ENCODE measurements at places on chromosomes 4 and X.

DNA sequence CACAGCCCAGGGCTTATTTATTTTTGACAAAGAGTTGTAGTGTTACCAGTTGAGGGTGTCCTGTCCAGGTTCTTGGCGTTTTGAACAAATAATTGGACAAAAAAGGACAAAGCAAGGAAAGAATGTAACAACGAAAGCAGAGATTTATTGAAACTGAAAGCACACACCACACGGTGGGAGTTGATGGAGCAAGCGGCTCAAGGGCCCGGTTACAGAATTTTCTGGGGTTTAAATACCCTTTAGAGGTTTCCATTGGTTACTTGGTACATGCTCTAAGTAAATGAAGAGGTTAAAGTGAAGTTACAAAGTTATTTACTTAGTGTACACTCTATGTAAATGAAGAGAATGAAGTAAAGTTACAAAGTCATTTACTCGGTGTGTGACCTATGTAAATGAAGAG, 27.8 kb upstream of the OPHN1 start:
- no peak for DNase-seq

DNA sequence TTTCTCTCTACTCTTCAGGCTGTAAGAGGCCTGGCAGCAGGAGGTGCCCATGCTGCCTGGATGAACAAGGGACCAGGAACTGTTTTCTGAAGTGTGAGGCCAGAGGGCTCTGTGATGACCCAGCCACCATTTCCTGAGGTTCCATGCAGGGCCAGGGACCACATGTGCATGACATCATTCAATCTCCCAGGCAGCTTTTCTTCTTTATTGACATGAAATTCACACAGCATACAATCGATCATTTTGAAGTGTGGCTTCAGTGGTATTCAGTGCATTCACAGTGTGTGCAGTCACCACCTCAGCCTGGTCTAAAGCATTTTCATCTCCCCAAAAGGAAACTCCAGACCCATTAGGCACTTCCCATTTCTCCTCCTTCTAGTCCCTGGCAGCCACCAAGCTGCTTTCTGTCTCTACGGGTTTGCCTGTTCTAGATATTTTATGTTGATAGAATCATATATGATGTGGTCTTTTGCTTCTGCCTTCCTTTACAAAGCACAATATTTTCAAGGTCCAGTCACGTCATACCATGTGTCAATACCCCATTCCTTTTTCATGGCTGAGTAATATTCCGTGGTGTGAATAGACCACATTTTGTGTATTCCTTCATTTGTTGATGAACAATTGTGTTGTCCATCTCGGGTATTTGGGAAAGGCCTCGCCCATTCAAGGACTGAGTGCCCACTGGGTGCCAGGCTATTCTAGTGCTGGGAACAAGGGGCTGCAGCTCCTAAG, 93.1 kb downstream of the PSAPL1 start:
- DNase-seq = no peak

- no peak for DNase-seq
These were observed 672.9 kb downstream of the ADGRL3 start for GRCh38 chr4:61872983-61873382.

DNA sequence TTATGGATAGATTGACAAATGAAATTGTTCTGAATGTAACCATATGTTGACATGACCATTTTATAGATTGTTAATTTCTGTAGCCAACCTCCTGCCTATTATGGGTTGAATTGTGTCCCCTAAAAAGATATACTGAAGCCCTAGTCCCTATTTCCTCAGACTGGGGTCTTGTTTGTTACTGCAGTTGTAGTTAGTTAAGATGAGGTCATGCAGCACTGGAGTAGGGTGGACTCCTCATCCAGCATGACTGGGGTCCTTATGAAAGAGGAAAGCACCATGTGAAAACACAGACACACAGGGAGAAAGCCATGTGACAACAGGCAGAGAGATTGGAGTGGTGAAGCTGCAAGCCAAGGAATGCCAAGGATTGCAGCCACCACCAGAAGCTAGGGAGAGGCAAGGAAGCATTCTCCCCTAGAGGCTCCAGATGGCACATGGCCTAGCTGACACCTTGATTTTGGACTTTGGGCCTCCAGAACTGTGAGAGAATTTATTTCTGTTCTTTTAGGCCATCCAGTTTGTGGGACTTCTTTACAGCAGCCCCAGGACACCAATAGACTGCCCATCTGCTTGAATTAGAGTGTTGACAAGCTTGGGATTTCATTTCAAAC, 14.0 kb downstream of the MTM1 start:
- DNase-seq = no peak

DNA sequence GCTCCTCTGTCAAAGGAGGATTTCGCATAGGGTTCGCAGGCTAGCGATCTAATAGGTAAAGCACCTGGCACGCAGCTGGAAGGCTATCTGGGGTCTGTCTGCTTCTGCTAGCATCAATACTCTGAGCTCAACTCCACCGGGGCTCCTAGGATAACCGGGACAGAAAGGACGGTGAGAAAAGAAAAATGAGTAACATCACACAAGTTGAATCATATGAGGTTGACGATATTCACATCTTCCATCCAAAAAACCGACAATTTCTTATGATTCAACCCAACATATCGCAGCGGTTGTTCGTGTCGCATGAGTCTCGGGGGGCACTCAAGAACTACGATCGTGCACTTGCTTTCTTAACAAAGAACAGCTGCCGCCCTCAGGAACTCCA, 1.8 kb downstream of the PROM1 start:
- DNase-seq = no peak

GRCh38 chr4:17624821-17625220, 10.4 kb downstream of the MED28 start:
- no peak for DNase-seq

DNA sequence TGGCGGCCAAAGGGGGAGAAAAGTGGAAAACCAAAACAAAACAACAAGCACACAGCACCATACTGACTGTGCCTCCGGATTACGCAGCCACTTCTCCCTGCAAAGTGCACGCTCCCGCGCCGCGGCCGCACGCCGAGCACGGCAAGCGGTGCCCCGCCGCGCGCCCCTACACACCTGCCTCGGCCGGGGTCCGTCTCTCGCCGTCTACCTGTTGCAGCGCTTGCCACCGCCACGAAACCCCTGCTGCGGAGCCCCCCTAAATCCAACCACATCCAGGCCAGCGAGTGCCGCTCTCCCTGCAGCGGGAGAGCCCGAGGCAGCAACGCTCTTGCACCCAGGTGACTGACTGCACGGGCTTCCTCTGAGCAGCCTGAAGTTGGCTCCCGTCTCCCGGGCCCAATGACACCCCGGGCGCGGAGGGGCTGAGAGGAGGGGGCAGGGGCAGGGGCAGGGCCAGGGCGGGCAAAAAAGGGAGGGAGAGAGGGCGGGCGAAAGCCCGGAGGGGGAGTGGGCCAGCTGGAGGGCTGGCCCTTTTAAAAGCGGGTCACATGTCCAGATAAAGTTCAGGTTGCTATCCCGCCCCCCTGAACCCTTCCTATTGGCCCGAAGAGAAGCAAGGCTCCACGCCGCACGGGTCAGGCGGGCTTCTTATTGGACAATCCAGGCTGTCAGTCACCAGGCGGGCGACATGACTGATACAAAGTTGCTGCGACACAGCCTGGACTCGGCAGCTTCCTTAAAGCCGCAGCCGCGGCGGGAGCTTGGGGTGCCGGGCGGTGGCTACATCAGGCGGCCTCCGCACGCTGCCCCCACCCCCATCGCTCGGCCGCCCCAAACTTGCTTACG, at the start of gene NR3C2:
NR3C2 (minus strand) TSS at position 429 of the 846 bp plus-strand sequence.
- peak; percentile 84 for DNase-seq

DNA sequence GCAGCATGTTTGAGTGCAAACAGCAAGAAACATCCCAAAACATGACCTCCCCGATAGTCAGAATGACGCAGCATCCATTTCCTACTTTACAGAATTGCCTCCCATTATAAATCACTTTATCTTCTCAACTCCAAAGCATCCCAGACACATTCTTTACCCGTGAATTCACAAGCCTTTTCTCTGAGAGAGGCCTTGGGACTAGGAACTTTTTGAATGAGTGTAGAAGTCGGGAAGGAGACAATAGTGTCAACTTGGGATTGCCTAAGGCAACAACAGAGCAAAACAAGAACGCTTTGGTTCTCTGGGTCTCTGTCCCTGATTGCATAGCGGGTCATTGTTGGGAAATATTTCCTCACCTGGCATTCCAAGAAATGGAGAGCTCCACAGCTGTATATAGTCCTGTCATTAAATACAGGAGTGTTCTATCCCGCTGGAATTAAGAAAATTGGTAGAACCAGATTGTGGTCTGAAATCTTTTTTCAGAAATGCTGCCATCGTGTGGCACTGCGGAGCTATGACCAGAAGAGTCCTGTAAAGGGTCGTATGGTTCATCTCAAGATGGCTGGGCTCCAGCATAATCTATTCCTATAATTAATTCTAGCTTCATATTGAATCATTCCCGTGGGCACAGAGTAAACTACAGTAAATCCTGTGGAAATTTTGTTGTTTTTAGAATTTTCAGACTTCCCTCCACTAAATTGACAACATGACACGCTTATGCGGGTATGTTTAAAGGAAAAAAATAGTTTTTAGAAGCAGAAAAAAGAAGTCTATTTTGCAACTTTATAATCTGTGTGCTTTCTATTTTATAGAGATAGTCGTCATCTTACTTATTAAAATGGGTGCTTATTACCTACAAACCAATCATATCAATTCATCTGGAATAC, 2.0 kb upstream of the SPP1 start:
- no peak for DNase-seq

DNA sequence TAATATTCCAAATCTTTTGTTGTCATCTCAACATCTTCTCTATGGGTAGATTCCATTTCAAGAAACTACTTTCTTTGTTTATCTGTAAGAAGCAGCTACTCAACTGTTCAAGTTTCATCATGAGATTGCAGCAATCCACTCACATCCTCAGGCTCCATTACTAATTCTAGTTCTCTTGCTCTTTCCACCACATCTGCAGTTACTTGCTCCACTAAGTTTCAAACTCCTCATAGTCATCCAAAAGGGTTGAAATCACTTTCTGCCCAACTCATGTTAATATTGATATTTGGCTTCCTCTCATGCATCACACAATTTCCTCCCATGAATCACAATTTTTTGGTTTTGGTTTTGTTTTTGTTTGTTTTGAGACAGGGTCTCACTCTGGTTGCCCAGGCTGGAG, 35.7 kb downstream of the ADH5 start:
- no peak for DNase-seq

DNA sequence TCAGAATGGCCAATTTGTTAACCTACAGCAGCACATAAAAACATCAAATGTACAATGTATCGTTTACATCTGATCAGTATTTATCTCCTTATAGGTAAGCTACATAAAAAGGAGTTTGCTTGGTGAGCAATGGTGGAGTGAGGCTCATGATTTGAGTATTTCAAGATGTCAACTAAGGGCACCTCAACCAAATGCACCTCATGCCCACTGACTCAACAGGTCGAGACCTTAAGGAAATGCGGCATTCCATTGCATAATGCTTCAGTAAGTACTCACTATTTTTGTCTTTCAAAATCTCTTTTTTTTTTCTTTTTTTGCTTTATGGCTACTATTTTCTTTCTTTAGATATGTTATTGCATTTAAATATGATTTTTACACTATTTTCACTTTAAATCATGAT, 181.0 kb upstream of the TLL1 start:
- DNase-seq = no peak

- no peak for DNase-seq
These were observed 149.8 kb downstream of the GBA3 start for GRCh38 chr4:22842360-22843018.

DNA sequence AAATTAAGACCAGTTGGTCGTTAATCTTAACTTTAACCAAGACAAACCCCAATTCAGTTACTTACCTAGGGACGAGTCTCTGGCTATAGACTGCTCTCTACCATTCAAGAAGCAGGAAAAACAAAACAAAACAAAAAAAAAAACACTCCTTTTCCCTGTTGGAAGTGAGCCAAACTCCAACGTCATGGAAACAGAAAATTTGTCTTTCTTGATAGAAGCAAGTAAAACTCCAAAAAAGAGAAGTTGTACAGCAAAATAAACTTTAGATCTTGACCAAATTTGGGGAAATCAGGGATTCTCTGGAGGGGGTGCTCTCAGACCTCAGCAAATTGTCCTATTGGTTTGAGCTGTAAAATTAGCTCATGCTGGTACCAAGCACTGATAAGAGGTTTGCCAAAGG, 3.7 kb downstream of the CNGA1 start:
- DNase-seq = no peak

DNA sequence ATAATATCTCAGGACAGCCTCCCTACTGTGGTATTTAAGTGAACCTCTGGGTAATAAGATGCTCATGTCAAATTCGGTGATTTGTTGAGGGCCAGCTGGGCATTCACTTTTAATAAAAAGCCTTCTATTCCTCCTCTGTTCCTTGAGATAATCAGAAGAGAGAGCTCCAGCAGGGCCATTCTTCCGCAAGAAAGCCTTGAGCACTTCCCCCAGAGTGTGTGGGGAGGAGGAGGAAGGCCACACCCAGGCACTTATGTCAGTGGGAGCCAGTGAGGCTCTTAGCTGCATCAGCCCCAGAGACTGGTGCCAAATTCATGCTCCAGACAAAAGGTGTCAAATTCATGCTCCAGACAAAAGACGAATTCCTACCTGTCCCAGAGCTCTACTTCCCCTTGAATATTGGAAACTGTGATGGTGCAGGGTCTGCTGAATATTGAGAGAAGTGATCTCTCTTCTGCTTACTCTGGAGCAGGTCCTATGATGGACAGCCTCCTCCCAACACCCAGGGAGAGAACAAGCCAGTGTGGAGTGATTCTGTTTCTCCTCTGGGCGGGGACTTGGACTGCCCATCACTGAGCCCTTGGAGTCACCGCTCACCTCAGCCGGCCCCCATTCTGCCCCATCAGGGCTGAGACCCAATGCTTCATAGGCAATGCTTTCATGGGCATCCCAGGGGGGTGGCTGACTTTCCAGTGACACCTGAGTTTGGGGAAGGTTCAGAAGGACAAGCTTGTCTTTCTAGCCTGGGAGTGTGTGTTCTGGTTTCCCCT, 68.1 kb downstream of the FHDC1 start:
- peak; percentile 60 for DNase-seq

- no peak for DNase-seq
These were observed 1.1 kb downstream of the ABLIM2 start for GRCh38 chr4:8157496-8157895.

DNA sequence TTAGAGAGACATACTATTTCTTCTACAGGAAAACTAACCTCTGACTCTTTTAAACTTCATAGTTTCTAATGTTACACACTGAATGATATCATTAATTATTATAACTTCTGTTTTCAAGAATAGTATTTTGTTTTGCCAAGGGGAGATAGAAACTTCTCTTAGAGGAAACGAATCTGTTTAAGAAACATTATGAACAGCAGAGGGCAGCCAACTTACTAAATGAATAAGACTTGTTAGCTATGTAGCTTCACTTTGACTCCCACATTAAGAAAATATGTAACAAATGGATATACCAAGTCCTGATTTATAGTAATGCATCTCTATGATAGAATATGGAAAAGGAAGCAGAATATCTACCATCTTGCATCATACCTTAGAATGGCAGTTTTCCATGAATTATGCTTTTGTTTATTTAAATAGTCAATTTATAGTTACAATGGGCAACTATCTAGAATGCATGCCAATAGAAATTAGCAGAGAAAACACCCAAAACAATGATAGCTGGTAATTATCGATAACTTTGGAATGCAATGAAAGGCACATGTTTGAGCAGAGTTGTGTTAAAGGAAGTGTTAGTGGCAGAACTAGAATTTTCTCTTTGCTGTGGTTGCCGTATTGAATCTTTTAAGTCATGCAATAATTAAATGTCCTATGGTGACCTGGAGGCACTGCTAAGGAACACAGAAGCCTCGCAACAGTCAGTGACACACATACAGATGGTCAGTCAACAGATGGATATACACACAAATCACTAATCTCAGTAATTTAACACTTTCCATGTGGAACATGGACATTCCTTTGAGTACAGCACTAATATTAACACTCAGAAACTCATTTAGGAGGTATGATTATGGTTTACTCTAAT, 105.7 kb upstream of the PDLIM3 start:
- no peak for DNase-seq

- DNase-seq = no peak
These were observed 11.9 kb downstream of the GRPEL1 start for GRCh38 chr4:7055990-7056325.

All from hematopoietic multipotent progenitor cell treated with erythropoietin and hydrocortisone succinate and interleukin-3 and kit ligand, for 17 days (in vitro differentiated cells).